ENCODE measurements at places on chromosomes 2 and 18.

DNA sequence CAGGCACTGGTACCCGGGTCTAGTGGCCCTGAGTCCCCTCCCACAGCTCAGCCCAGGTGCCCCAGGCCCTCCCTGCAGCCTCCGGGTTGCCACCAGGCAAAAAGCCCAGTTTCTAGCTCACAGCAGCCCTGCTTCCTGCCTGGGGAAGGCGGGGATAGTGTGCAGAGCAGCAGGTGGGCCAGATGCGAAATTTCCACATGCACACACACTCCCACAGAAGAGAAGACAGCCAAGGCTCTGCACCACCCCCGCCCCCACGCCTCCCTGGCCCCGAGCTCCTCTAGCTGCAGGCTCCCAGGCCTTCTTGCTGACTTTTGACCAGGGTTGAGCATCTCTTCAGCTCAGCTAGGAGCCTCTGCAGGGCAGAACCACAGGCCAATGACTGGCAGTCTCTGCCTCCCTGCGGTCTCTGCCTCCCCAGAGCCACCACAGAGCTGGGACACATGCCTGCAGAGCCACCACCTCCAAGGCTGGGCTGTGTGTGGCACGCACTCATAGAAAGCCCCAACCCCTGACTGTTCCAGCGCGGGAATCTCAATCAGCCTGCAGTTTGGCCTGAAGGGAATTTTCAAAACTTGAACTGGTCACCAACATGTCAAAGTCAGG, 7.2 kb downstream of the SLC66A2 start:
- DNase-seq = no peak

- DNase-seq = no peak
Measured at GRCh38 chr18:76993573-76993972, 139.0 kb downstream of the MBP start.

DNA sequence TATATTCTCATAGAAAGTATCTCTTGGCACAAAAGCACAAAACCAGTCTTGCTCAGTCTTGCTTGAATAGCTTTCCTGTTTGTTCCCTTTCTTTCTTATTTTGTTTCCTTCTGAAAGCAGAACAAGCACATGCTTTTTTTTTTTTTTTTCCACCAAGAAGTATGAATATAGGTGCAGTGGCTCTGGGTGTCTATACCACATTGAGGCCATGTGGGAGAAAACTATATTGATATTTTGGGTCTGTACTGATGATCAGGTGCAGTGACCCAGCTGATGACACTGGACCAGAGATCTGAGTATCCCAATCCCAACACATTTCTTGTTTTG, 28.7 kb downstream of the GEMIN6 start:
- no peak for DNase-seq

DNA sequence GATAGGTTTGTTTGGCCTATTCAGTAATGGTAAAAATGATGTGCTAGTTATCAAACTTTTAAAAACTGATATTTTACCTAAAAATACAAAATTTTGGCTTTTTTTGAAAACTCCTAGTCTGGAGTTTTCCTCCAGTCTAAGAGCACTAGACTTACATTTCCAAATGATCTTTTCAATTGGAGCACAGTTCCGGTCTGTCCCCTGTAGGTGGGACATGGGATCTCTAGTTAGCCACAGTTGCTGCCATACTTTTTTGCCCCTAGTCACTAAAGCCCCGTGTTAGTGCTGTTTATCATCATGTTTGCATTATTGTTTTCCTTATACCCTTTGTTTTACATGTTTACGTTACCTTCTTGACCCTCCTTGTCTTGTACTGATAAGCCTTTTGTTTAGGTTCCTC, 52.4 kb downstream of the RELCH start:
- no peak for DNase-seq

GRCh38 chr2:99697811-99698568, 208.2 kb upstream of the REV1 start:
- DNase-seq = no peak

- DNase-seq = no peak
Measured at GRCh38 chr2:106126295-106126694, 67.8 kb downstream of the UXS1 start.

DNA sequence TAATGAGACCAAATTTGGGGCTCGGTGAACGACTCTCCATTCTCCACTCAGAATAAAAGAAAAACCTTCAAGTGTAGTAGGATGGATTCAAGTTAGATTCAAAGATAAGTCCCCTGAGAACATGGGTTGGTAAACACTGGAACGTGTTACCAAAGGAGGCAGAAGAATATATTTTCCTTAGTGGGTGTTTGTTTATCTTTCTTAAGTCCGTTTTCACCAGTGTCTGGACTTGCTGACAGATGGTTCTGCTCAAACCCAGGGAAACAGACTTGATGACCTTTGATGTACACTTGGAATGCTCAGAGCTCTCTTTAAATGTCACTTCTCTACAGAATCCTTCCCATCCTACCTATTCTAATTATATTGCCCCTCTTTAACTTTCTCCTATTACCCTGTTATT, 310.3 kb upstream of the ZNF521 start:
- no peak for DNase-seq

DNA sequence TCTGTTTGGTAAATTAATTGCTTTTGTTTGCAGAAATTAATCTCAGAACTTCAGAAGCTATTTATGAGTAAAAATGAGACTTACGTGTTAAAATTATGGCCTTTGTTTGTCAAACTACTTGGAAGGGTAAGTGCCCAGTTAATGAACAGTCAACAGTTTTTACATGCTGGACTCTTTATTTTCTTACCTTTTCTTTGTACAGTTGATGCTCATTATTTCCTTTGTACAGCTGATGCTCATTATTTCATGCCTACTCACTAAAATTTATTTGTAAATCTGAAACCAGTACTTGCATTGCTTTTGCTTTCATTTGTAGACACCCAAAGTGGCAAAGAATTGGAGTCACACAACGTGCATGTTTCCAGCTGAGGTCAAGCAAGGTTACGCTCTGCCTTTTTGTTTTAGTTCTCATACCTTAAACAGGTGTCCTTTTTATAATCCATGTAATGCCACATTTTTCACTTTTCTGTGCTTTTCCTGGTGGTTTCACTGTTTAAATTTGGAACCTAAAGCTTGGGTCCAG, 13.3 kb downstream of the RIF1 start:
- DNase-seq = no peak

DNA sequence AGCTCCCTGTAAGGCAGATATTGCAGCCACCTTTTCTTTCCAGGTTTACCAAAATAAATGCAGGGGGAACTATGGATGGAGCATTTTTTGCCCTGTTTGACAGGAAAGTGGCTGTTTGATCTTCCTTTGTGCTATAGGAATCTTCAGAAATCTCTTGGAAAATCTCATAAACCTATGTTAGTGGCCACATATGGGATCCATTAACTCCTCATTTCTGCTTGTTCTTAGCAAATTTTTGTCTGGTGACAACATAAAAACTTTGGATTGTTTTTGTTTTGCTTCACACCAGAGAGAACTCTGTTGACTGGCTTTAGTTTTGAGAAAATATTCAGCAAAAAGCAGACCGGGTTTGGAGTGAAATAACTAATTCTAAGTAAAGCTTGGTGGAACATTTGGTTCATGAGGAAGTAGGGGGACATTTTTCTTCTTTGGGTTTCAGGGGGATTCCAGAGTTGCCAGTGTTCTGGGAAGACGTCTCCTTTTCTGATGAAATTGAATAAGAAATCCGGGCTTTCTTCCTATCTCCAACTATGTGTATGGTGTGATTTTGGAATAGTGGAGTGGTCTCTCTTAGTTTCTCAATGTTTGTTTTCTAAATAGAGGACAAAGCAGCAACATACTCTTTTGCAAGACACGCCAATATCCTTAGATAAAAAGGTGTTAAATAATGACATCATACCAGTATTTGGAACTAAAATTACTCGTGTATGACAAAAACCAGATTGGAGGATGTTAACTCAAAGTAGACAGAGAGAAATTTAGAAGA, 174.4 kb downstream of the ICOS start:
- DNase-seq = no peak

- DNase-seq = no peak
Measured at GRCh38 chr18:46657115-46657955, at the start of gene LOXHD1. Gene LOXHD1, minus strand, starts transcription at chr18:46657220. Its CDS starts 187 bp downstream, at chr18:46657033.

DNA sequence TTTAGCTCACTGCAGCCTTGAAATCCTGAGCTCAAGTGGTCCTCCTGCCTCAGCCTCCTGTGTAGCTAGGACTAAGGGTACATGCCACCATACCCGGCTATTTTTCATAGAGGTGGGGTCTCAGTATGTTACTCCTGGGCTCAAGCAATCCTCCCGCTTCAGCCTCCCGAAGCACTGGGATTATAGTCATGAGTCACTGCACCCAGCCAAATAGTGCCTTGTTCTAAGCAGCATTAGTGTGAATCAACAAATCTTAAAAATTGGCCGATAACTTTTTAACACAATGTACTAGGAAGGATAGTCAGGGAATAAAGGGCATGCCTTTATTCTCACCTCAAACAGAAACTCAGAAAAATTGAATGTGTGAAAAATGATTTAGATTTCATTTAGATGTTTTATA, 51.6 kb downstream of the XRCC5 start:
- no peak for DNase-seq

DNA sequence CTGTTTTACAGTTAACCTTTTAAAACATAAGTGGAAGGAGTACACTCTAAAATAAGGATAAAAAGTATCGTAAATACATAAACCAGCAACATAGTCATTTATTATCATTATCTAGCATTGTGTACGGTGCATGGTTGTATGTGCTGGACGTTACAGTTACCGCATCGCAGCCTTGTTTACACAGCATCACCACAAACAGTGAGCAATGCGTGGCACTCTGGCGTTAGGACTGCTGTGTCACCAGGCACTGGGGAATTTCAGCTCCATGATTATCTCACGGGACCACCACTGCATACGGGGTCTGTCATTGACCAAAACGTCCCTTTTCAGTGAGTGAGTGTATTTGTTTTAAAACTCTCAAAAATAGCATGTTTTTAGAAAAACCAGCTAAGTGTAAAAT, 103.0 kb upstream of the SNTG2 start:
- DNase-seq = no peak

DNA sequence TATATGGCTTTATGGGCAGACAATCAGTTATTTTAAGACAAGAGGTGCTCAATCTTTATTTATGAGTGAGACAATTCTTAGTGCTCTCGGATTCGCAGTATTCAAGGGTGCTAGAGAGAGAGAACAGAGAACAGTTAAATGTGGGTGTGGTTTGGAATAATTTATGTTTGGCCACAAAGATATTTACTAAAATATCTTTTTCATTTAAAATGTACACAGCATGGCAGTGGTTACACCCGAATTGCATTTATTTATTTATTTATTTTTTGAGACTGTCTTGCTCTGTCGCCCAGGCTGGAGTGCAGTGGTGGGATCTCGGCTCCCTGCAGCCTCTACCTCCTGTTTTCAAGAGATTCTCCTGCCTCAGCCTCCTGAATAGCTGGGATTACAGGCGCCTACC, 109.2 kb downstream of the CDCA7 start:
- DNase-seq = no peak

DNA sequence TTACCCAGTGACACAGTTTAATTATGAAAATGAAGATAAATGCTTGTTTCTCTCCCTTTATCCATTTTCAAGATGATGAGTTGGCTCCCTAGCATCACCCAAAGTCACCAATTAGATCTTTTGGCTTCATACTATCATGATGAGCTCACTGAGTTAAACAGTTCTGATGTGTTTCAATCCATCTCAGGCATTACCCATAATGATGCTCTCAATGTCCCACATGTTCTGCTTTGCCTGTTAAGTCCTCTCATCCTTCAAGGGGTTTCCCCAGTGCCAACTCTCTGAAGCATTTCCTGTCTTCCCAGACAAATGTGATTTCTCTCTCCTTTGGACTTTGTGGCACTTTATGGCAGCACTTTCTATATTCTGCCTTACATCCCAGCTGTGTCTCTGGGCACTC, 92.6 kb downstream of the EPB41L3 start:
- no peak for DNase-seq
